Glutamatergic neuron (in vitro differentiated cells): ENCODE measurements at places on chromosomes 1 and 21. TPM values are rescaled to one million over a fixed set of nuclear protein-coding genes. Genes with fewer than 3 reads are reported as not detected.

Gene SNRNP40
- total RNA-seq, result 68.0 TPM

Gene ERG
- not detected for total RNA-seq

Gene COL6A1
- total RNA-seq, result 407 TPM

Gene CD1C
- total RNA-seq, result not detected

Gene NPR1
- not detected for total RNA-seq

Gene CEP170
- total RNA-seq, result 450 TPM

Gene HSPG2
- 3.3 TPM for total RNA-seq

DNA sequence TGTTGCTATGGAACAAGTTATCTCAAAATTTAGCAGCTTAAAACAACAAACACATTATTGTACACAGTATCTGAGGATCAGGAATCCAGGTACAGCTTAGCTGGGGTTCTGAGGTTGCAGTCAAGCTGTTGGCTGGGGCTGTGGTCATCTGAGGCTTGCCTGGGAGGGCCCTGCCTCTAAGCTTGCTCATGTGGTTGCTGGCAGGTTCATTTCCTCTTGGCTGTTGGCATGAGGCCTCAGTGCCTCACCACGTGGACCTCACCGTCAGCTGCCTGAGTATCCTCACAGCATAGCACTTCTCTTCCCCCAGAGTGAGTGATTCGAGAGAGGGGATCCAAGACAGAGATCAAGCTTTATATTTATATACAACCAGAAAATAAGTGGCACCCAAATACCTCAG is 18.6 kb downstream of the NTPCR start:
- H3K4me3 ChIP-seq, result no peak overlapping the region
- H3K27me3 ChIP-seq, result no peaks in the 10 kb centered on the region
- no peak for DNase-seq
- H3K36me3 ChIP-seq, result peaks cover 18% of the 10 kb centered on the region

DNA sequence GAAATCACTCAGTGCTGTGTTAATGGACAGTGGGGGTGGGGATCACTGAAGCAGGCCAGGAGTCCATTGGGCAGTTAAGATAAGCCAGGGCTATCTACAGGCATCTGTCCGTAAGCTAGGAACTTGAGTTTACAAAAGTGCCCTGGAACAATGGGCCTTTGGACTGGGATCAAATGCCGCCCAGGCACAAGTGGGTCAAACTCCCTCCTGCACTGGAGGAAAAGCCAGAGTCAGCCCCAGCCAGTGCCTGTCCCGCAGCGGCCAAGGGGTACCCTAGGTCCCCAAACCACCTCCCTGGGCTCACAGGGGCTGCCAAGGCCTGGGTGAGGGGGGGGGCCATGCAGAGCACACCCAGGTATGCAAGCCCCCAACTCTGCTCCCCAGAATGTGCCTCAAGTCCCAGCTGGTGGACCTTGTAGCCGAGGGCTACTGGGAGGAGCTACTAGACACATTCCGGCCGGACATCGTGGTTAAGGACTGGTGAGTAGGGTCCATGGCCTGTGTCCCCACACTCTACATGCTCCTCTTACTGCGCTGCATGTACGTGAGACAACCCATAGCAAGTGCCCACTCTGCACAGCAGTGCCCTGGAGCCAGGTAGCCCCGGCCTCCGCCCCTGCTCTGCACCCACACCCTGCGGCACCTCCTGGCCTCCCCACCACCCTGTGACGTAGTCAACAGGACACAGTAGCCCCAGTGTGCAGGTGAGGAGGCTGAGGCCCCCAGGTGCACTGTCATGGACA is 7.7 kb downstream of the FBXO6 start:
- peaks cover 1% of the 10 kb centered on the region for H3K4me1 ChIP-seq
- no peak overlapping the region for H3K27ac ChIP-seq
- no peak overlapping the region for H3K4me3 ChIP-seq
- H3K36me3 ChIP-seq, result no peaks in the 10 kb centered on the region
- no peaks in the 10 kb centered on the region for H3K27me3 ChIP-seq

DNA sequence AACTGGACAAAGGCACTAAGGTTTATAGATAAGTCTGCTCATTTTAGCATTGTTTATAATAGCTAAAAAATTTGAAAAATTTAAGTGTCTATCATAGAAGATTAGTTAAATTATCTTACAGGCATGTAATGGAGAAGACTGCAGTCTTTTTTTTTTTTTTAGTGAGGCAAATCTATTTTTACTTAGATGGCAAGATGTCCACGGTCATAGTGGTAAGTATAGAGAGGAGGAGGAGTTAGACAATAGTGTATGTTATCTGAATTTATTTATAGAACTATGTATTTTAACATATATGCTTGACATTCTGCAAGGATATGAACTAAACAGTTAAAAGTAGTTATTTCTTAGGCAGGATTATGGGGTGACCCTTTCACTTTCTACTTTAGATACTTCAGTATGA is 149.0 kb downstream of the SYT2 start:
- H3K4me1 ChIP-seq, result peaks cover 6% of the 10 kb centered on the region
- DNase-seq, result no peak
- H3K27ac ChIP-seq, result no peak overlapping the region
- H3K4me3 ChIP-seq, result no peak overlapping the region
- H3K27me3 ChIP-seq, result peaks cover 2% of the 10 kb centered on the region

GRCh38 chr1:109247401-109248365 is 1.7 kb upstream of the CELSR2 start:
- peaks cover 25% of the 10 kb centered on the region for H3K27me3 ChIP-seq
- DNase-seq, result no peak
- no peak overlapping the region for H3K27ac ChIP-seq
- H3K4me1 ChIP-seq, result peaks cover 41% of the 10 kb centered on the region
- H3K4me3 ChIP-seq, result peak overlapping the region; percentile 40

DNA sequence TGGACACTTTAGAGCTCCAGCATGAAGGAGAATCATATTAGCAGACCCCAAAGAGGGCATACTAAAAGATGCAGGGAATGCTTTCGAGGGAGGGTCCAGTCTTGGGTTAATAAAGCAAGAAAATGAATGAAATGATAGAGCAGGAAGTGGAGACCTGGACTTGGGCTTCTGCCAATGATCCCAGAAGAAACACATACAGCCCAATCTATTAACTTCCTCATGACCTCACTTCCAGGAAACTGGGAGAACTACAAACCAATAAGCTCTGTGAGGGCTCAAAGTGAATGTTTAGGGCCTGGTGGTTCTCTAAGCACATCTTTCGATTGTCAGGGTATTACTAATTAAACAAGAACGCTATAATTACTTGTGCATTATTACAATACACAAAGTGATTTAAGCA is 53.6 kb upstream of the SSX2IP start:
- no peaks in the 10 kb centered on the region for H3K4me1 ChIP-seq
- H3K4me3 ChIP-seq, result no peak overlapping the region
- no peak overlapping the region for H3K27ac ChIP-seq
- peaks cover 5% of the 10 kb centered on the region for H3K27me3 ChIP-seq
- no peaks in the 10 kb centered on the region for H3K36me3 ChIP-seq
- no peak for DNase-seq

DNA sequence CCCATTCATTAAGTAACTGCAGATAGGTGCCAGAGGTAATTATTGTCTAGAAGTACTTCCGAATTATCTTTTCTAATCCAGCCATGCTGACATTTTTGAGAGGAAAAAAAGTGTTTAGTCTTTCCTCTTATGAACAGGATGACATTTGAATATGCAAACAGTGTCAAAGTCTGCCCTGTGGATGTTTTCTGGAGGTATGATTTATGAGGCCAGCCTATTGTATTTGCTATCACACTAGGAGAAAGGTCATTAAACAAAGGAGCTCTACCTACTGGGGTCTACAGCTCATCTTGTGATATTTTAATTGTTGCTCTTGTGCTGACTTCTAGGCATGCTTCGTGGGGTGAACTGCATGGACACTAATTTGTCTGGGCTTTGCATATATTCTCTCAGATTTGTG is 559.7 kb upstream of the CAMK1G start:
- no peak for DNase-seq
- no peaks in the 10 kb centered on the region for H3K4me1 ChIP-seq
- H3K27me3 ChIP-seq, result peaks cover 2% of the 10 kb centered on the region
- H3K36me3 ChIP-seq, result peaks cover 13% of the 10 kb centered on the region
- H3K4me3 ChIP-seq, result no peak overlapping the region

DNA sequence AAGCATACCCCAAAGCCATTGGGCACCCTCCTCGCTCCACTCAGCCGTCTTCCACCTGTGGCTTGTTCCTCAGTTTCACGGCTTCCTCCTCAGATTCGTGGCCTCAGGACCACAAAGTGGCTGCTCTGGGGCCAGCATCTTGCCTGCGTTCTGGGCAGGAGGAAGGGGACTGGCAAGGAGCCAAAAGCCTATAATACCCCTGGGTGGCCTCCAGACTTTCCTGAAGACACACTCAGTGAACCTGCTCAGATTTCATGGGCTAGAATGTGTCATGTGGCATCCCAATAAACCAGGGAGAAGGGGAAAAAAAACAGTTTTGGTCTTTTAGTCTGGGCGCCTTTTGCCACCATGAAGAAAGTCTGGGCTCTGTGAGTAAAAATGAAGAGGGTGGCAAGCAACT is 62.0 kb downstream of the SDC3 start:
- H3K4me1 ChIP-seq, result peaks cover 10% of the 10 kb centered on the region
- H3K4me3 ChIP-seq, result no peak overlapping the region
- no peak overlapping the region for H3K27ac ChIP-seq

DNA sequence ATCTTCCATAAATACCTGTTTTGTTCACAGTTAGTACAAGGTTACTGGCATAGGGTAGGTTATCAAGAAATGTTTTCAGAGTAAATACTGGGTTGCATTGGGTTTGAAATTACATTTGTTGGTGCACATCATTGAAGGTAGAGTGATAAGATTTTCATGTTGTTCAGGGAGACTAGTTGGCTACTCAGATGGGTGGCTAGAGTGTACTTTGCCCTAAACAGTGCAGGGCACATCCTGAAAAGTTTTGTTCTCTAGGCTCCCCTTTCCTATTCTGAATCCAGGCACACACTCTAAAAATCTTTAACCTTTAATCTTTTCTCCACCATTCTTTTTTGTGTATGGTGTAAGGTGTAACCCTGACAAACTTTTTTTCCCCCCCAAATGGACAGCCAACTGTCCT is 18.0 kb downstream of the POU2F1 start:
- no peak overlapping the region for H3K27ac ChIP-seq
- no peak overlapping the region for H3K4me3 ChIP-seq
- no peaks in the 10 kb centered on the region for H3K36me3 ChIP-seq
- H3K4me1 ChIP-seq, result peaks cover 19% of the 10 kb centered on the region
- H3K27me3 ChIP-seq, result no peaks in the 10 kb centered on the region

- H3K27ac ChIP-seq, result no peak overlapping the region
- H3K27me3 ChIP-seq, result no peaks in the 10 kb centered on the region
- DNase-seq, result no peak
- H3K36me3 ChIP-seq, result no peaks in the 10 kb centered on the region
These were observed 450.3 kb upstream of the ZP4 start for GRCh38 chr1:238340989-238341388.
